Upper lobe of left lung (tissue), 6 donors: ENCODE measurements at places on chromosomes 11 and 22. TPM values are rescaled to one million over a fixed set of nuclear protein-coding genes. Genes with fewer than 3 reads are reported as not detected.

GRCh38 chr11:64852804-64853509, 8.5 kb upstream of the CDC42BPG start:
- no peak for DNase-seq

DNA sequence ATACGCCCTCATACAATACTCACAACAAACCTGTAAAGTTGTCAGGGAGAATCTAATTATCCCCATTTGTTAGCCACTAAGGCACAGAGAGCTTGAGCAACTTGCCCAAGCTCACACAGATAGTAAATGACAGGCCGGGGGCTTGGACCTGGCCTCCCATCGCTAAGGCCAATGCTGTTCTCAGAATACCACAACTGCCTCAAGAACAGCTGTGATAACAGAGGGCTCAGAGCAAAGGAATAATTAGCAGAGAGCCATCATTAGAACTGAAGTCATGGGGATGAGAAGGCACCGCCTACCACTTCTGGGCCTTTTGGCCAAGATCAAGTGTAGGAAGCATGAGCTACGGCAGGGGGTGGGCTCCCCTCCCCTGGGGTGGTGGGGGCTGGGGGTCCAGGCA, 98.6 kb downstream of the FEZ1 start:
- DNase-seq = no peak

Gene KRTAP5-2
- not detected for total RNA-seq

DNA sequence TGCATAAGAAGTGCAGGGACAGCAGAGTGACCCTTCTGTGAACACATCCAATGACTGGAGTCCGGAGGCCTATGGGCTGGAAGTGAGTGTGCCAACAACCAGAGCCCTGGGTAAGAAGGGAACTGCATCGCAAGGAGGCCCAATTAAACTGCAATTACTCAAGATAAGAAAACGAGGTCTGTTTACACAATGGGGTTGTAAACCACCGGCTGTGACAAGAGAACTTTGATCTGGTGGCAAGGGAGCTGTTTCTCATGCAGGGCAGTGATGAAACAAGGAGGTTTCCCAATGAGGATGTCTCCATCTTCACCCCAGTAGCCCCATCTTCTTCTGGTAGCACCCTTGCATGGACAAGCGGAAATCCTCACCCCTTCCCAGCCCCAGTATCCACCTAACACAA, 21.5 kb downstream of the ETS1 start:
- DNase-seq = no peak

GRCh38 chr11:116707161-116707629, 65.6 kb downstream of the BUD13 start:
- no peak for DNase-seq

DNA sequence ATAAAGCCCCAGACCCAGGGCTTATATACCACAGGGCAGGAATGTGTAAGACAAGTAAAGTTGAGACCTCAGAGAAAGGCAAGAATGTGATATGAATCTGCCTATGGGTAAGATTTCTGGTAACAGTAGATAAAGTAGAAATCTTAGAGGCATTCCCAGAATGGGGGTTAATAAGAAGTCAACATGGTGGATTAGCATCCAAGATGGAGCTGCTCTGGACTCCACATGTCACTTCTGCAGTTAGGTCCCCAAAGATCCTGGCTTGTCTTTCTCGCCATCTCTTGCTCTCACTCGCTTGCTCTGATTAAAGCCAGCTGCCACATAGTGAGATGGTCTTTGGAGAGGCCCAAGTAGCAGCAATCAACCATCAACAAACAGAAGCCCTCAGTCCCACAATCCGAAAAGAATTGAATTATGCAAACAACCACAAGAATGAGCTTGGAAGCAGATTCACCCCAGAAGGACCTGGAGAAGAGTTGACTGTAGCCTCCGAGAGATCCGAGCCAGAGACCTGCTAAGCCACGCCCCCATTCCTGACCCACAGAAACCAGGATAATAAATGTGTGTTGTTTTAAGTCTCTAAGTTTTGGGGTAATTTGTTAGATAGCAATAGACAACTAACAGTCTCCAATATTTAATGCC, 5.4 kb upstream of the C11orf86 start:
- no peak for DNase-seq

Gene MYO18B
- 1.3 TPM for total RNA-seq

Gene MMP12
- 0.29 TPM for total RNA-seq

GRCh38 chr11:104830080-104830479, 68.2 kb downstream of the CASP12 start:
- DNase-seq = no peak

GRCh38 chr11:134126217-134126822, 57.4 kb downstream of the JAM3 start:
- no peak for DNase-seq

- DNase-seq = no peak
Observed at GRCh38 chr11:111440416-111441205, 61.5 kb upstream of the POU2AF1 start.

Gene APOA1
- 5.9 TPM for total RNA-seq

DNA sequence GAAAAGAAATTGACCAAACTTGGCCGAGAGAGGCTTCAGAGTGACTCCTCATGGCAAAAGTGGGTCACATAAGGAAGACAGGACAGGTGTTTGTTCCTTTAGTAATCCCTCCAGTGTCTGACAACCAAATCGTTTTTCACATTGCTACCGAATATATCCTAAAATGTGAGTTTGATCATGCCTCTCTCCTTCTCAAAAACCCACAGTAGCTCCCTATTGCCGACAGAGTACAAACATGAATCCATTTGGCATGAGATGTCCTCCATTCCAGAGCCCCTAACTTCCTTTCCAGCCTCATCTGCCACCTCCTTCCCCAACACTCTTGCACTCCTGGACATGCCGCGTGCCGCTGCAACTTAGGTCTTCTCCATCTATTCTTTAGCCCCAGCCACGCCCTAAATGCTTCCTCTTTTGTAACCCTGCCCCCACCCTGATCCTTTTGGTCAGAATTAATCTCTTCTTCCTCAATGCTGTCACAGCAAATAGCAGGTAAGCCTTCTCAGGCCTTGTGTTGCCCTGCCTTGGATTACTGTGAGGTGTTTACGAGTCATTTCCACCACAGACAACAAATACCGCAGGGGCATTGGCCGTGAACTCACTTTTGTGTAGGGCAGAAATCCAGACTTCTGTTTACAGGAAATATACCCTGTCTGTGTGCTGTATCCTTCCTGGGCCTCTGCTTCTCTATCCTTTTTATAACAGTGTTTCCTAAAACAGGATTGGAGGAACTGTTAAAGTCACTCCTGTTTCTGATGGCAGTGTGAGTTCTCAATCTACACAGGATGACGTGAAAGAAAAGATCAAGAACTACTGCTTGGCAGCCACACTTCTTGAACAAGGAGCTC, 66.0 kb upstream of the FTH1 start:
- DNase-seq = no peak

- no peak for DNase-seq
Observed at GRCh38 chr11:122698392-122698791, 42.9 kb downstream of the UBASH3B start.

DNA sequence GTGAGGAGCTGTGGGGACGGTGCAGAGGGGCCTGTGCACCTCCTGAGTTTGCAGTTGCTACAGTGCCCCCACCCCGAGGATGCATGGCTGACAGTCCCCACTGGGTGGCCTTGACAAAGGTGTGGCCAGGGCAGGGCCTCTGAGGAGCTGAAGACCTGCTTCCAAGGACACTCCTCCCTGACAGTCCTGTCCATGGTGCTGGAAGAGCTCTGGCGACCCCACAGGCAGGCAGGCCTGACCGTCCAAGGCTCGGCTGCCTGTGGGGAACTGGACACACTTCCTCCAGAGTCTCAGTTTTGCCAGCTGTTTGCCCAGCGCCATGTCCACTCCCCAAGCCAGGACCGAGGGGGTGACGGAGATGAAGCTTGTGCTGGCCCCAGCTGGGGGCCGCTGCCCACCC, 32.7 kb downstream of the BRSK2 start:
- DNase-seq = peak; percentile 39

DNA sequence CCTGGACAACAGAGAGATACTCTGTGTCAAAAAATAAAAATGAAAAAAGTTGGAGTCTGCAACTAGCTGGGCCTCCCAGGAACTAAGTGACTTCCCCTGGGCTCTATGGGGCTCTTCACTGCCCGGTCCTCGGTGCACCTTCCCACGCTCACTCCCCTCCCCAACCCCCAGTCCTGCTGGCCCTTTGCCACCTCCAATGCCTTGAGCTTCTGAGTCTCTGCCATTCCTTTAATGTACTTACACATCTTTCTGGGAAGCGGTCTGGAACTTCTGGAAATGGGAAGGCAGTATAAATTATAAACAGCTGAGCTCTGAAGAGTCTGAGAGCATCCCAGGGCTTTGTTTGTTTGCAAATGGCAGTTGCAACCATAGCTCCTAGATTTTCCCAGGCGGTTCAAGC, 5.9 kb upstream of the BATF2 start:
- DNase-seq = no peak

DNA sequence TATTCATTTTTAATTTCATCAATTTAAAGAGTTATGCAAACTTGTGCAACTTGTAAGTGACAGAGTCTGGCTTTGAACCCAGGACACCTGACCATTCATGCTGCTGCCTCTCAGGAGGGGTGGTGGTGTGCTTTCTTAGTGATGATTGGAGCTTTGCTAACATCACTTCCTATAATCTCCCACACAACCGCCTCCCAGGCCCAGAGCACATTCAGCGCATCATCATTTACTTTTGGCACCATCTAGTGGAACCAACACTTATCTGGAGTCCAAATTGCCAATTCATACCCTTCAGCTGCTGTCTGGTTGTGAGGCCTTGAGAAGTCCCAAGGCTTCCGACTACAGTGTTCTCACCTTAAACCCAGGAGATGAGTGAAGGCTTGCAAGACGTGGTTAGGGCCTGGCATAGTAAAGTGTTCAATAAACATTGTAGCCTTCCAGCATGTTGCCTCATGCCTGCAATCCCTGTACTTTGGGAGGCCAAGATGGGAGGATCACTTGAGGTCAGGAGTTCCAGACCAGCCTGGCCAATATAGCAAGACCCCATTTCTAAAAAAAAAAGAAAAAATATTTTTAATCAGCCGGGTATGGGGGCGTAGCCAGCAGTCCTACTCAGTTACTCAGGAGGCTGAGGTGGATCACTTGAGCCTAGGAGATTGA, 1.1 kb upstream of the TTLL1 start:
- no peak for DNase-seq

- no peak for DNase-seq
Observed at GRCh38 chr11:132278801-132279574, 908.6 kb downstream of the NTM start.

DNA sequence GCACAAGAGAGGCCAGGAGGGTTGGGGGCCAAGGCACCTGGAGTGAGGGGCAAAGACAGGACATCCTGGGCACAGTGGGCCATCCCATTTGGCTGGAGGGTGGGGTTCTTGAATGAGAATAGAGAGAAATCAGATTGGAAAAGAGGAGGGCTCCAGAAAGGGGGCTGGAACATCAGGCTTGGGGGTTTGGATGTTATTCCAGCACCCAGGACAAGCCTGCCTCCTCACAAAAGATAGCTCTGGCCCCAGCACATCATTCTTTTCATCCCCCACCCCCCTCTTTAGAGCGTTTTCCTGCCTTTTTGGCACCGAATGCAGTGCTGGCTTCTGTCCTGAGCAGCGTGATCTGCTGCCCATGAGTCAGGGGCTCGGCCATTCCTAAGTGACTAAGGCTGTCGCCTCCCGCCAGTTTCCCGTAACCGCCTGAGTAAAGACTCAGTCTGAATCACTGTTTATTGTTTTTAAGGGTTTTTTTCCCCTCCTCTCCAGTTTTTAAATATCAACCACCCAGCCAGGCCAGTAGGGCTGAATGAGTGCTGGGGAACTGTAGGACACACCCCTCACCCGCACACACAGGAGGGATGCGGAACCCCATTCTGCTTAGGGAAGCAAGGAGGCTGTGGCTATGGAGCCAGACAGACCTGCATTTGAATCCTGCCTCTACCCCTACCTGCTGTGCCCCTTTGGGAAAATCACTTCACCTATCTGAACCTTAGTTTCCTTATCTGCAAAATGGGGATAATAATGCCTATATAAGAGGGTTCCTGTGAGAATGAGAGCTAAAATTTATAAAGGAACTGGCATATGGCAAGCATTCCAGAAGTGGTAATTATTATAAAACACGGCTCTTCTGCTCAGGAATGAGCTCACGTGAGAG, 32.4 kb upstream of the NAV2 start:
- no peak for DNase-seq

GRCh38 chr11:62171261-62171723, 18.7 kb upstream of the SCGB1D1 start:
- DNase-seq = peak; percentile 74

DNA sequence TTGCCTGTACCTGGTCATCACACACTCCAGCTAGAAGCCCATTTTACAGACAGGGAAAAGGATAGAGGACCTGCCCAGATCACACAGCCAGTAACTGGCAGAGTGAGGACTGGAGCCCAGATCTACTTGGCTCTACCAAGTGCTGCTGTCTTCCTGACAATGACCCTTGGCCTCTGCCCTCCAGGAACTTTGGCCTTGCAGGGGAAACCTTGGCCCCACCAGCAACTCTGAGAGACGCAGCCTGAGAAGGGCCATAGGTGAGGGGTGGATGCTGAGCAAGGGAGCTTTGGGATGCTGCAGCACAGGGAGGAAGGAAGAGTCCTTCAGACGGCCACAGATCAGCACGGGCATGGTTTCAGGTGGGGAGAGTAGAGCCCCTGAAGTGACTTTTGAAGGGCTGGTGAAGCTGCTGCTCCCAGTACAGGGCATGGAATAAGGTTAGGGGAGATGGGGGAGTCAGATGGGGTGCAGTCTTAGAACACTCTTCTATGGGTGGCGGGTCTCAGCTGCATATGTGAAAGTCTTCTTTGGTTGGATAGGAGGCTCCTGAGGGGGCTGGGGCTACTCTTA, 2.0 kb upstream of the CAPN5 start:
- no peak for DNase-seq

DNA sequence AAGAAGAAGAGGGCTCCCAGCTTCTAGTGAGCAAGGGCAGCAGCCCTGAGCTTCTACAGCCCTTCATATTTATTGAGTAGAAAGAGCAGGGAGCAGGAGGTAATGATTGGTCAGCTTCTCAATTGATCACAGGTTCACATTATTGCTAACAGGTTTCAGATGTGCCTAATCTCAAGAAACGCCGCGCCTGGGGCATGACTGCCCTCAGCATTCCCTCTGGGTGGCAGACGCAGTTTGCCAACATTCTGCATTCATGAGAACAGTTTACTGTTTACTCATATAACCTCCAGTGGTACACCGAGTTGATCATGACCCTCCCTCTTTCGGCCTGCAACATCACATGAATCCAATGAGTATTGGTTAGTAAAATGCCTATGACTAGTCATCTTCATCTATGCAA, 4.7 kb upstream of the ZNF74 start:
- no peak for DNase-seq

DNA sequence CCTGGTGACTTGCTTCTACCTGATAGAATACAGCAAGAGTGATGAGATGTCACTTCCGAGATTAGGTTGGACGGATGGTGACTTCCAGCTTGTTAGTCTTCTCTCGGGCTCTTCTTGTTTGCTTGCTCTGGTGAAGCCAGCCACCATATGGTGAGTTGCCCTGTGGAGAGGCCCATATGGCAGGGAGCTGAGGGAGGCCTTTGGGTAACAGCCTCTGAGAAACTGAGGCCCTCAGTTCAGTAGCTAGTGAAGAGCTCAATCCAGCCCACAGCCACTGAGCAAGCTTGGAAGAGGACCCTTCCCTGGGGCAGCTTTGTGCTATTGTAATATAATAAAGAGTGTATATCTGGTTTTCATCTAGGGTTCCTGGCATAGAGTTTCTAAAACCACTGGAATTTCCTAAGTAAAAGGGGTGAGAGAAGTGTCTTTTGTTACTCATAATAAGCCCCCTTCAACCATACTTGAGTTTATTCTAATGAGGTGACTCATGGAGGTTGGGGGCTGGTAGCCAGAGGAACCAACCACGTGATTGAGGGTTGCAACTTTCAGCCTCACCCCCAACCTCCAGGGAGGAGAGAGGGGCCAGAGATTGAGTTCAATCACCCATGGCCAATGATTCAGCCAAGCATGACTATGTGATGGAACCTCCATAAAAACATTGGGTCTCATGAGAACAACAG, 8.0 kb upstream of the TPCN2 start:
- no peak for DNase-seq

Gene XNDC1N
- total RNA-seq = 14.7 TPM
